Stimulated activated CD4-positive, alpha-beta T cell treated with anti-CD3 and anti-CD28 coated beads, Interleukin-12 subunit alpha, Interleukin-12 subunit beta, amount 100 ng/mL, for 48 hours (primary cell): ENCODE measurements at places on chromosomes 3 and 15.

DNA sequence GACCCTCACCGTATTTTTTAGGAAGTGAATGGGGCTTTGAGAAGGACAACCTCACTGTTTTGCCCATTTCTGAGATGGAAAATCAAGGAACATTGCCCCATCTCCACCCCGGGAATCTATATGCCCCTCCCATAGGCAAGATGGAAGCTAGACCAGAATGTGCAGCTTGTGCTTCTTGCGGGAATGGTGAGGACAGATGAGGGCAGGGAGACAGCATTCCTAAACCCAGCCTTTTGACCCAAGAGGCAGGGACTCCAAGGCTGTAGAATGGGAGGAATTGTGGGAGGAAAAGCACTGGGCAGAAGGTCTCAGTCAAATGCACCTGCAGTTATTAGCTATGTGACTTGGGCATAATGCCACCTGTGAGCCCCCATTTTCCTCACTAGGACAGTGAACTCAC is 66.9 kb downstream of the SMAD3 start:
- DNase-seq, result no peak

GRCh38 chr15:48358229-48359152 is 27.3 kb downstream of the DUT start:
- no peak for DNase-seq

DNA sequence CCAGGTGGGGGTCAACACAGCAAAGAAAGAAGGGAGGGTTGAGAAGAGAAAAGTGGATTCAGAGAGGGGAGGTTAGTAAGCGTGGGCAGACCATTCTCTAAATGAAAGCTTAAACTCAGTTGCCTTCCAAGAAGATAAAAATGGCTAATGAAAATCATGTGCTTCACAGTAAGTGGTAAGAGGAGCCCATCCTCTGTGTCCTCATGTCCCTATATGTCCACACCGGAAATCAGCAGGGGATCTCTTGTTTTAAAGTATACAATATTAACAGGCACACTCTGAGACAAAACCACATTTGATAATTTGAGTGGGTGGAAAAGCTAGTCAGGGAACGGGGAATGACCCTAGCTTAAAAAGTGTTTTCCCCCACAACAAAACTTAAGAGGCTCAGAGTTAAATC is 4.4 kb upstream of the FOXP1 start:
- no peak for DNase-seq

GRCh38 chr3:185813691-185814215 is 11.1 kb downstream of the IGF2BP2 start:
- DNase-seq, result no peak

DNA sequence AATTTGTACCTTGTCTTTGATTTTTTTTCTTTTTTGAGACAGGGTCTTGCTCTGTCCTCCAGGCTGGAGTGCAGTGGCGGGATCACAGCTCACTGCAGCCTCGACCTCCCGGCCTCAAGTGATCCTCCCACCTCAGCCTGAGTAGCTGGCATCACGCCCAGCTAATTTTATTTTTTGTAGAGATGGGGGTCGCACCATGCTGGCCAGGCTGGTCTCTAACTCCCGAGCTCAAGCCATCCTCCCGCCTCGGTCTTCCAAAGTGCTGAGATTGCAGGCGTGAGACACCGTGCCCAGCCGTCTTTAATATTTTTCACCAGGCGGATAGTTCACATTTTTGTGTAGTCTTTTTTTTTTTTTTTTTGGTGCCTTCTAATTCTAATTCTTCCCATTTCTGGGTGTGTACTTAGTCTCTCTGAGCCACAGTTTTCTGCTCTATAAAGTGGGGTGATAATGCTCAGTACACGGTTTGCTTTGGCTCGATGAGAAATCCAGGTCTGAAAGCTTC is 528 bp upstream of the TATDN2 start:
- no peak for DNase-seq

DNA sequence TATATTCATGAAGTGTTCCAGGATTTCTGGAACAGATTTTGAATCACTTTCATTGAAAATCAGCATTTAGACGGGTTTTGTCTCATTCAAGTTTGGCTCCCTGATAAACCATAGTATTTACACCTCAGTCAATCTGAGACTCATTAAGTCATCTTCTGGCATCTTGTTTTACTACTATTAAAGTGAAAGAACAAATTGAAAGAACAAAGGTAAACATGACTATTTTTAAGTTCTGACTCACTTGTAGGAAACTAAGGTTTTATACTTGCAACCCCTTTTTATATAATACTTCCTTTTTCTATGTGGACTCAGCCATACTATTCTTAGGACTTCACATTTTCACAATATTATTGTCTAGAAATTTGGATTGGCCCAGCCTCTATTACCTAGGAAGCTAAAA is 854.4 kb downstream of the SQOR start:
- DNase-seq, result no peak

DNA sequence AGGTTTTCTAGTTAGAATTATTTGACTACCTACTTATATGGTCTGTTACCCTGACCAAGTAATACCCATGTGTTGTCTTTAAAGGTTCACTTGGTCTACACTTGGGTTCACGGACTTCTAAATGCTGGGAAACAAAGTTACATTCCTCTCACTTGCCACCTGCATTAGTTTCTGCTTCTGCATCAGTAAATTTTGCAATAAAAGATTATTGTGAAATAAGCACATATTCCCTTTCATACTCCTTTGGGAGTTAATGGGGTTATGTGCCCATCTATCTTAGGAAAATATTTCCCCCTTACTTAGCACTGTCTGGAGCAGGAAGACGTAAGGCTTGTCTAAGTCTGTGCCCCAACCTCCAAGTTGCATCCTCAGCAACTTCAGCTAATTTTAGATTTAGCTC is 160.7 kb downstream of the FRMD5 start:
- DNase-seq, result no peak

DNA sequence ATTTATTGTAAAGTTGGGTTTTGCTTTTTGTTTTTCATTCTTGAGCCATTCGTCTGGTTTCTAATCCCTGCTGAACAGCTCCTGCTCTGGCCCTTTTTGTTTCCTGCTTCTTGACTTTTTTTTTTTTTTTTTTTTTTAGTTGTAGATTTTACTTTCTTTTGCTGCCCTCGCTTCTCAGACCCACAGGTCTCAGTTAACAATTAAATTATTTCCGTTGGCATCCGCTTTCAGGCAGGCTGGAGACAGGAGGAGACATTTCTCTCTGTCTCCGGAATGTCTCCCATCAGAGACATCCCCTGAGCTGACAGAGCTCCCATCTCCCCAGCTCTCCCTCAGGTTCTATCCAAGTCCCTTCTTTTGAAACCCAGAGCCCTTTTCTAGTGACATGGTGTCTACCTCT is 68.6 kb downstream of the SLC6A6 start:
- DNase-seq, result no peak

GRCh38 chr3:72186400-72186855 is 401.5 kb upstream of the PROK2 start:
- no peak for DNase-seq

DNA sequence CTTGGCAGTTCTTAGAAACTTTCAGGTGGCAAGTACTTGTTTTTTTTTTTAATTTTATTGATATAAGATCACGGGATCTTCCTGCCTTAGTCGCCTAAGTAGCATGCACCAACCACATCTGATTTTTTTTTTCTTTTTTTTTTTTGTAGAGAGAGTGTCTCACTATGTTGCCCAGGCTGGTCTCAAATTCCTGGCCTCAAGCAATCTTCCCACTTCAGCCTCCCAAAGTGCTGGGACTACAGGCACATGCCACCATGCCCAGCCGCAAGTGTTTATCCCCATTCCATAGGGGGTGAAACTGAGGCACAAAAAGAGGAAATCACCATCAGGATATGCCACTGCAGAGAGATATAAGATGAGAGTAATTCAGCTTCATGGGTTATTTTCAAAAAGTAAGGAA is 102.9 kb downstream of the IGF2BP2 start:
- DNase-seq, result no peak

GRCh38 chr3:160553827-160554226 is 11.5 kb downstream of the KPNA4 start:
- no peak for DNase-seq

- DNase-seq, result no peak
Measured at GRCh38 chr15:72380743-72381142, 4.9 kb upstream of the HEXA start.

- DNase-seq, result no peak
Measured at GRCh38 chr15:58731756-58732535, 17.6 kb downstream of the ADAM10 start.

DNA sequence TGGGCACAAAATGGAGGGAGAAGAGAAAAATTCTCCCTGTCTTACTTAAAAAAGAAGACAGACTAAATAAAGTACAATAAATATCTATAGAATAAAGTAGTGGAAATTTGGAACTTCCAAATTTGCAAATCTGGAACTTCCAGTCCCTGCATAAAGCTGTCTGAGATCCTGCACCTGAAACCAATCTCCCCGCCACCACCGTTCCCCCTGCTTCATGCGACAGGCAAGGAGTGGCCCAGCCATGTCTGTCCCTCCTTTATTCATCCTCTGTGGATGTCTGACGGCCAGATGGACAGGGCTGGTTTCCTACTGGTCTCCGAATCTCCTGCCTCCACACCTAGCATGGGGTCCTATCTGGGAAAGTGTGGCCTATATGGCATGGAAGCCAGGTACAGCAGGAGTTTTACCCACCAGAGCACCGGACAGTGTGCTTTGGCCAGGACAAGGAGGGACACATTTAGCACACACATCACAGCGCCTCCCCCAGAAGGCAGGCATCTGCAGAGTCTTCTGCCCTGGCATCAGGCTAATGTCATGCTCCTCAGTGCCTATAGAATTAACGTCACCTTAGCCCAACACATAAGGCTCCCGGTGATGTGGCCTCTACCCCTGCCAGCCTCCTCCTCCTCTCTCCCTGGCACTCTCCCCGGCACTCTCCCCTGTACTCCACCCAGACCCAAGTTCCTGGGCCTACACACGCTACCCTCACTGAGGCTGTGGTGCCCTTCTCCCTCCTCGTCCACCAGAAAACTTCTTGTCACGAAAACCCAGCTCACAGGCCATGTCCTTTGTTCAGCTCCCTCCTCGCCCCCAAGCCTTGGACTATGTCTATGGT is 170.8 kb downstream of the XXYLT1 start:
- DNase-seq, result no peak

DNA sequence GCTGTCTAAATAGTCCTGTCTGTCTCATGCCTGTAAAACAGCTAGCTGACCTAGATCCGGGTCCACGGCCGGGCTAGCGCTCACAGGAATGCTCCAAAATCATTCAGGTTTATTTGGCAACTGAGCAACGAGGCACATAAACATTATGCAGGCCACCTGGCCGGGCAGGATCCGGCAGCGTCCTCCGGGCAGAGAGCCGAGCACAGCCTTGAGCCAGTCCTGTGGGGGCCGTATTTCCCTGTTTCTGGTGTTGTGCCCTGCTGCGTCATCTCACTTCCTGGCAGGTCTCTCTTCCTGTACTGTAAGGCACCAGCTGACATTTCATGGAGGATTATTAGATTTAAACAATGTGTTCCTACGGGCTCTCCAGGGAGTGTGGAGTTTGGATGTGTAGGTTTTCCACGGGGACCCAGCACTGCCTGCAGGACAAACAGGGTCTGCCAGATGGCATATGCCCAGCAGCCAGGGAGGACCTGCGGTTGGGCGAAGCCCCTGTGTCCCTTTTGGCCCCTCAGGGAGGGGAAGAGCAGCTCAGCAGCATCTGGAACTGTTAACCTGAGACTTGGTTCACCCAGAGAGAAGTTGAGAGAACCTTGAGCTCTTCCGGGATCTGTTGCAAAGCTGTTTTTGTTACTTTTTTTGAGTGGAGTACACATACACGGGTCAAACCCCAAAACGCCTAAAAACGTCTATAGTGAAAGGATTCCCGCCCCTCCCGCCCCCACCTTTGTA is 16.6 kb upstream of the LRRK1 start:
- DNase-seq, result no peak

DNA sequence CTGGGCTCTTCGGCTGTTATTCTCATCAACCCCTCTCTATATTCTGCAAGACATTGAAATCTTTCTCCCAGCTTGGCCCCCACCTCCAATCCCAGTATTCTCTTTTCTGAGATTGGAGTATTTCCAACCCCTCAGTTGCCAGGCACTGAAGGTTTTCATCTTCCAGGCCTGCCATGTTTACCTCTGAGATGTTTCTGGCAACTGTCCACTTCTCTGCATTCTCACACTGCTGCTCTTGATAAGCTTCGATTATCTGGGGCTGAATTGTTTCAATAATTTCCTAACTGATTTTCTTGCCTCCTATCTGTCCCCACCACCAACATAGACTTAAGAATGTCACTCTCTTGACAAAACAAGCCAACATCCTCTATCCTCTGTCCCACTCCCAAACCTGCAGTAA is 1.4 kb upstream of the GPR156 start:
- no peak for DNase-seq

DNA sequence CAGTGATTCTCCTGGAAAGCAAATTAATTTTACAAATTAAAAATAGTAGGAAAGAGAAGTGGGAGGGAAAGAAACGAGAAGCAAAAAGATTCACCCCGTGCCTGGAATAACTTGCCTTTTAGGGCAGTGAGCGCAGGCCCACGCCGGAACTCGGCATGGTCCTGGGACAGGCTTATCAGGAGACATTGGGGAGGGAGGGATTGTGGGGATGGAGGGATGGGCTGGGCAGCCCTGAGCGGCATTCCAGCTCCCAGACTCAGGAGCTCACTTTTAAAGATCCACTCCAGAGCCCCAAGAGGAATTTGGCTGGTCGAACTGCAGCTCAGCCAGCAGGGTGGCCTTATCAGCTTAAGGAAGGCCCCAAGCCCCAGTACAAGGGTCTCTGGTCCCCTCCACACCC is 117.9 kb downstream of the ADCY5 start:
- DNase-seq, result no peak

DNA sequence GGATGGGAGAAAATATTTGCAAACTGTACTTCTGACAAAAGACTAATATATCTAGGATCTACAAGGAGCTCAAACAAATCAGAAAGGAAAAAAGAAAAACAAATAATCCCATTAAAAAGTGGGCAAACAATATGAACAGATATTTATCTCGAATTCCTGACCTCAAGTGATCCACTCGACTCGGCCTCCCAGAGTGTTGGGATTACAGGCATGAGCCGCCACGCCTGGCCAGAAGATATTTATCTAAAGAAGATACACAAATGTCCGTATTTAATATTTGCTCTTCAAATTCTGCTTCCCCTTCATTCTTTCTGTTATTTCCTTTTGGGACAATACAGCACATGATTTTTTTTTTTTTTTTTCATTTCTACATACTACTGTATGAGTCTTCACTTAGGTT is 151.7 kb upstream of the GRM7 start:
- no peak for DNase-seq

DNA sequence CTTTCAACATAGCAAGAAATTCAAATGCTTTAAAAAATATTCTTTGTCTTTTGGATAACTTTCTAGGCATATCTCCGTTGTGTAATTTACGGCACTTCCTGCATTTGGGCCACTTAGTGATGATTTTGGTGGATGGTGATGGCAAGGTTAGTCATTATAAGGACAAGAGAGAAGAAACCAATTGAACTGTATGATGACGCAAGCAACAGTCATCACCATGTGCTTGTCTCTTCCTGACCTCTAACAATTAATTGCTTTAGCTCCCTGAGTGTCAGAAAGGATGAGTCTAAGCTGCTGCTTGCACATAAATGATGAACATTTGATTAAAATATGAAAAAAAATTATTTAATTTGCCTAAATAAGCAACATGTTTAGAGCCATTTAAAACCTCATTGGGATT is 11.3 kb upstream of the P2RY12 start:
- no peak for DNase-seq

- no peak for DNase-seq
Measured at GRCh38 chr3:11477407-11477911, 166.3 kb downstream of the VGLL4 start.

- DNase-seq, result no peak
Measured at GRCh38 chr3:94928921-94929320, 866.1 kb downstream of the NSUN3 start.

GRCh38 chr15:39887211-39887610 is 32.9 kb downstream of the GPR176 start:
- DNase-seq, result no peak
